Activated CD8-positive, alpha-beta memory T cell treated with anti-CD3 and anti-CD28 coated beads for 24 hours (primary cell): ENCODE measurements at places on chromosomes 6 and 20.

GRCh38 chr6:83615025-83615999 lies 93.6 kb downstream of the SNAP91 start:
- no peak for DNase-seq

DNA sequence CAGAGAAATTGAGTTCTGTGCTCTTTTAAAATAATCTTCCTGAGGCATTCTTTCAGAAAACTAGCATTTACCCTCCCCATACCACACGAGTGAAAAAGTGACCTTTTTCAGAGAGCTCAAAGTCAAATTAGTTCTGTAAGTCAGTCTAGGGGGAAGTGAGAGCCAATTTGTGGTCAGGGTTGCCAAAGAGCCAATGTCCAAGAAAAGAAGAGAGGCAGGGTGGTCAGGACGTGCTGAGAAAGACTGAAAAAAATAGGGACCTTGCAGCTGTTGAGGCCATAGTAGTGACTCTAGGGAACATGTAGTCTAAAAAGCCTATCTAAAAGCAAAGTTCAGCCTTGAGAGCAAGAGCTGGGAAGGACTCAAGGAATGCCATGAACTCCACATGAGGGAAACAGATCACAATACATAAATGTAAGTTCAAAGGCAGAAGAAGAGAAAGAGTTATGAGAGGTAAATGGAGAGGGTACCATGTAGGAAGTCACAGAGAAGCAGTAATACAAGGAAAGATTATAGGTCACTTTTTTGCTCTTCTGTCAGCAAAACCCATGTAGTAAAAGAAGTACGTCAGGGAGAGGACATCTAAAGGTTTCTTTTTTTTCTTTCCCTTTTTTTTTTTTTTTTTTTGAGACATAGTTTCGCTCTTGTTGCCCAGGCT lies 565.1 kb upstream of the FLRT3 start:
- no peak for DNase-seq

DNA sequence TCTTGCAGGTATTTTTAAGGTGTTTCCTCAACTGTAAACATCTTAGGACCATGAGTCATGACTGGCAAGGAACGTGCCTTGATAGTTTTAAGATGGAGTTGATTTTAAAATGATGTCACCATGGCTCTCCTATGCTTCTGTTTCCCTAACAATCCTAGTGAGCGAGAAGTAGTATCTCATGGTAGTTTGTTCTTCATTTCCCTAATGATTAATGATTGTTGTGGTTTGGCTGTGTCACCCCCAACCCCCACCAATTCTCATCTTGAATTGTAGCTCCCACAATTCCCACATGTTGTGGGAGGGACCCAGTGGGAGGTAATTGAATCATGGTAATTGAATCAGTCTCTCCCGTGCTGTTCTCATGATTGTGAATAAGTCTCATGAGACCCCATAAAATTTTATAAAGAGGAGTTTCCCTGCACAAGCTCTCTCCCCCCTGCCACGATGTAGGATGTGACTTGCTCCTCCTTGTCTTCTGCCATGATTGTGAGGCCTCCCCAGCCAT lies 16.8 kb upstream of the BNIP5 start:
- no peak for DNase-seq

DNA sequence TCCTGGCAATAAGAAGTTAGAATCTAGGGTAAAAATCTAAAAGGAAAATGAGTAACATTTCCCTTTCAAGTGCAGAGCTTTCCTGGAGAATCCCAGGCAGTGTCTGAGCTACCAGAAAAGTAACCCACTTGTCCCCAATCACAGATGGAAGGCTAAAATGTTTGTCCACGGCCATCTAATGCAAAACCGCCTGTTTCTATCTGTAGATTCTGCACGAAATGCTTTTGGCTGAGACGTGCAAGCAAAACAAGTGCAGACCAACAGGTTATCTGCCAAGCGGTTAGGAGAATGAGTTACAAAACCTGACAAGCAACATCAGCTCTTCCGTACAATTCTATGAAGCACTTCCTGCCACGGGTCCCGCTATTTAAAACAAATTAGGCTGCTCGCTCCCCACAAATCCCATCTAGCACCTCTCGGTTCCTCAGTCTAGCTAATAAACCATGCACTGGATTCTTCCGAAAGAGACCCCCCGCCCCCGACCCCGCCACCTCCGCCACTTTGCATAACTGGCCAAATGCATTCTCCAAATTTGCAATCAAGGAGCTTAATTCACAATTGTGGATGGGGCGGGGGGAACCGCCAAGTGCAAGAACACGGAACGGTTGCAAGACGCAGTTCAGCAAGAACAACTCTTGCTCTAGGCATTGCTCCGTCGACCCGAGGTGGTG lies 1.4 kb downstream of the ELOVL5 start:
- peak; percentile 66 for DNase-seq

GRCh38 chr6:23200946-23201345 lies 631.6 kb downstream of the HDGFL1 start:
- no peak for DNase-seq

DNA sequence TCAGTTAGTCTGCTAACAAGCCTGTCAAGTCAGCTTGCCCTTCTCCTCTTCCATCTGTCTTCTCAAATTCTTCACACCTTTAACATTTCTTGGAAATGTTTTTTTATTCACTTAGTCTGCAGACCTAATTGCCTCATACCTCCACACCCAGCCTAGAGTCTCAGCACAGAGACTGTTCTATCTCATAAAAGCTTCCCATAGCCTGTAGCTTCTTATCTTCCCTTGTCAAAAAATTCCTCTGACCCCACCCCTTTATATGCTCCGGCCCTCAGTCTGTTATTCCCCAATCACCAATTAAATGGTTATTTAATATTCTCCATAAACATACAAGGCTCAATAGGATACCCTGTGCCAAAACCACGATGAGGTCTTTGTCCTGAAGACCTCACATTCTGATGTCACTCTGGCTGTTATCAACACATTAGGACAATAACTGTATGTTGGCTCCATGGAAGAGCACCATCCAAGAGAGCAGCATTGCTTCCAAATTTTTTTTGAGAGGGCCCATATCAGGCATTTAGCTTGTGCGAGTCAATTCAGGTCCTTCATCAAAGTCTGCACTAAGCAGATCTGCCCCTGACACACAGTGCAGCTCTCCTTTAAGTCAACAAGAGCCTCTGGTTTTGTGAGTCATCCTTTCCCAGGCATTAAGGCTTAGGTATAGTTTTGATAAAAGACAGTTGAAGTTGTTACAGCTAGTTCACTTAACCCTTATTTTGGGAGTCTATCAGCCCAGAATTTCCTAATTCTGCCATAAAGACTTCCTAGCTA lies 83.2 kb upstream of the TBX18 start:
- DNase-seq = no peak

- no peak for DNase-seq
Measured at GRCh38 chr6:103522045-103522444, 1337.7 kb downstream of the HACE1 start.

GRCh38 chr6:124792386-124792785 lies 169.9 kb upstream of the RNF217 start:
- no peak for DNase-seq

DNA sequence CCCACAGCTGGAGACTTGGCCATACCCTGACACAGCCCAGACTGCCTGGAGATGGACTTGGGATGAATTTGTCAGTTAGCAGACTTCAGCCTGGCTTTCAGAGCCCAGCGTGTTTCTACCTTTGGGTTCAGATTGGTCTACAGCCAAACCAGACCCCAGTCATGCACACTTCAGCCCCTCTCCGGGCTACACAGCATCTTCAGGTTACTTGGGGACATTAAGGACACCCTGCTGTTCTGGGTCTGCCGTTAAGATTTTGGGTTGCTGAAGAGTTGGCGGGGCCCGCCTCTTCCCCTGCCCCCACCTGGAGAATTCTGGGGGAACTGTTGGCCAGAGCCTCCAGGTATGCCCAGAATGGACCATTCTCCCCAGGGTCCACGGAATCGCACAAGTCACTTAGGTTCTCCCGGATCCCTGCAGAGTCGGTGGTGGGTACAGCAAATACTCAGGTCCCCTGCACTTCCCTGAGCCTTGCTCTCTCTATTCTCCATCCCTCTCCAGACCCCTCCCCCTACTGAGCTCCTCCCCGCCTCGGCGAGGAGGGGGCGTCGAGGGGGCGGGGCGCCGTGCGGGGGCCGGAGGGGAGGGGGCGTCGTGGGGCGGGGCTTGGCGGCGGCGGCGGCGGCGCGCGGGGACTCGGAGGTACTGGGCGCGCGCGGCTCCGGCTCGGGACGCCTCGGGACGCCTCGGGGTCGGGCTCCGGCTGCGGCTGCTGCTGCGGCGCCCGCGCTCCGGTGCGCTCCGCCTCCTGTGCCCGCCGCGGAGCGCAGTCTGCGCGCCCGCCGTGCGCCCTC lies at the start of gene PTK7:
PTK7 (plus strand) TSS at position 645 of the 794 bp plus-strand sequence. CDS start 175 bp downstream, outside the sequence.
- peak; percentile 63 for DNase-seq

- no peak for DNase-seq
Measured at GRCh38 chr6:167735951-167736288, 90.8 kb upstream of the AFDN start.

GRCh38 chr20:58420798-58421496 lies 31.9 kb downstream of the VAPB start:
- no peak for DNase-seq

GRCh38 chr6:170294813-170295509 lies 4.1 kb upstream of the DLL1 start:
- DNase-seq = peak; percentile 55

GRCh38 chr6:68658338-68658737 lies 23.3 kb downstream of the ADGRB3 start:
- no peak for DNase-seq

- DNase-seq = no peak
Measured at GRCh38 chr6:169266746-169267591, 13.3 kb upstream of the THBS2 start.

GRCh38 chr20:25233016-25233772 lies 14.7 kb upstream of the PYGB start:
- DNase-seq = no peak

DNA sequence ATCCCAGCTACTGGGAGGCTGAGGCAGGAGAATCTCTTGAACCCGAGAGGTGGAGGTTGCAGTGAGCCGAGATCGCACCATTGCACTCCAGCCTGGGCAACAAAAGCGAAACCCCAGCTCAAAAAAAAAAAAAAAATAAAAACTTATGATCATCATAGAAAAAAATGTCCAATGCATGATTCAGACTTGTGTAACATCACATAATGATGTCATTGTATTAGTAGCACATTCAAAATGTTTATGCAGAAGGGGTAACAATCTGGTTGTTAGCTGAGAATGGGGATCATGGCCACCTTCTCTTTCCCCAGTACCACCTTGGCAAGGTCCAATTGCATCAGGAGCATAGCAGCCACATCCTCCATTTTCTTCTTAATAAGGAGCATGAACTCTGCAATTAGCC lies 137.6 kb upstream of the MARCKS start:
- DNase-seq = no peak

DNA sequence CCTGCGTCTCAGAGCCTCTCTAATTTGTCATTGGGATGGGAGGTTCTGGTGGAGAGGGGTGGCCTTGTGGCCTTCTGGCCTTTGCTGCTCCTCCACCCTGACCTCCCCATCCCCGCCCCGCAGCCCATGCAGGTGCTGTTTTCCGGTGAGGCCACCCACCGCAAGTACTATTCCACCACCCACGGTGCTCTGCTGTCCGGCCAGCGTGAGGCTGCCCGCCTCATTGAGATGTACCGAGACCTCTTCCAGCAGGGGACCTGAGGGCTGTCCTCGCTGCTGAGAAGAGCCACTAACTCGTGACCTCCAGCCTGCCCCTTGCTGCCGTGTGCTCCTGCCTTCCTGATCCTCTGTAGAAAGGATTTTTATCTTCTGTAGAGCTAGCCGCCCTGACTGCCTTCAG lies 171.8 kb upstream of the RNF24 start:
- no peak for DNase-seq

- DNase-seq = no peak
Measured at GRCh38 chr6:145485288-145485687, 250.0 kb downstream of the EPM2A start.

GRCh38 chr20:49602345-49603208 lies 34.6 kb upstream of the PTGIS start:
- DNase-seq = no peak

DNA sequence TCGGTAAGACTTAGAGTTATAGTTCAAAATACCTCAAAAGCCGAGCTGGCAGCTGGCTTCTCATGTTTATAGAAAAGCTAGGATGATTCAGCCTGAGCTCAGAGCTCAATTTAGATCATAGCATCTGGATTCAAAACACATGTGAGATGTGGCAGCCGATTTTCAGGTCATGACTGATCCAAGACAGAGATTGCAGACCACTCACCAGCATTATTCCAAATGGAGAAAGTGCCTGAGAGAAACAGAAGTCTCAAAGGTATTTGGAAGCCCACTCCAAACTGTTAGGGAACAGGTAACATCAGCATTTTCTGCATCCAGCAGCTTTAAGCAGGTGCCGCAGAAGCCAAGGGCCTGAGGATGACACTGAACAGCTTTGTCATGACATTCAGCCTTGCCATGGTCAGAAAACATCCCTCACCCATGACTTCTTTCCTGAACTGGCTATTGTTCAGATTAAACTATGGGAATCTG lies 102.2 kb downstream of the BACH2 start:
- no peak for DNase-seq

DNA sequence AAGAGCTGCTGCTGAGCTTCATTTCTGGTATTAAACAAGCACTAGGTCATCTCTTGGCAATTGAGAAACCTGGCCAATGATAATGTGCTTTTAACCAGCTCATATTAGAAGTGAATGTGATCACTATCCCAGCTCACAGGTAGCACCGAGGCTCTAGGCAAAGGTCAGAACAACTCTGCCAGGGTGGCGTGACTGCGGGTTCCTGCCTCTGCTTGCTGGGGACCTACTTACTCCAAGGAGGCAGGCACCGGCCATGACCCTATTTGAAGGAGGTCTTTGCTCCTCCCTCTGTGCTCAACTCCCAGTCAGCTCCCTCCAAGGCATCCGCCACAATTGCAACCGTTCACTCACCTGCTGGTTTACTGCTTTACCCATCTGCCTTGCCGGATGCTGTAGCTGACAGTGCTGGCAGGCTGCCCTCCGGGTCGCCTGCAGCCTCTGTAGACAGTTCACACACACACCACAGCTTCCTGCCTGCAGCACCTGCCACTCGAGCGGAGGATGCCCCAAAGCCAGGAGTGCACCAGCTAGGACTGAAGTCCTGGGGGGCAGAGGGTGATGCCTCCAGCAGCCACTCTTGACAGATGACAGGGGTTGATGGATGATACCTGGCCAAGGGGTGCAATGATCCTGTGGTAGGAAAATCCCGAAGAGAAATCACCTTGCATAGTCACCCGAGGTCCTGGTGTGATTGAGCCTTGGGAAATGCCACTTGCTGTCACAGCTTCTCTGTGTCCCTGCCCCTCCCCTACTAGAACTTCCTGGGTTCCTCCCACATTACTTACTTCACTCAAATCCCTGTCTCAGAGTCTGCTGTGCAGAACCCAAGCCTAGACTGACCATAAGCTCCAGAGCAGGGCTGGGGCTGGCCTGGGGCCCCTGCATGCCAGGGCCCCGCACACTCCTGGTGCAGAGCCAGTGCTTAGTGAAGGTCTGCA lies 8.8 kb upstream of the VSX1 start:
- DNase-seq = peak; percentile 79
